ENCODE measurements at places on chromosomes 5 and 9.

DNA sequence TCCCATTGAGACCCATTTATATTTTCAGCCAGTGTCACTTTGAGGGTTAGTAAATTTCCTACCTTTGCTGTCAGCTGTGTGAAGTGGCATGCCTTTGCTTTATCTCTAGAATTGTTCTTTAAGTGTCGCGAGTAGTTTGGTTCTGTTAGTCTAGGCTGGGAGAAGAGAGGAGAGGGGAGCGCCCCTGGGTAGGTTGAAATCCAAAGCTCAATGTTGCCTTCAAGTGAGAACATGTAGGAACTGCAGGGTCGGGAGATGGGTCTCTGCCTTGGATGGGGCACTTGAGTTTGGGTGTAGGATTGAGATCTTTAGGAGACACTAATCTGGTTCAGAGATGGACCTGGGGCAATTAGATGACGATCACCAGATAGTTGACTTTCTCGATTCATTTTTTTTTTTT, 46.3 kb downstream of the STC2 start:
- no peak for DNase-seq

- no peak for DNase-seq
Measured at GRCh38 chr9:92619601-92620300, 50.2 kb downstream of the IPPK start.

- DNase-seq, result no peak
Measured at GRCh38 chr9:4538107-4538506, 47.8 kb downstream of the SLC1A1 start.

DNA sequence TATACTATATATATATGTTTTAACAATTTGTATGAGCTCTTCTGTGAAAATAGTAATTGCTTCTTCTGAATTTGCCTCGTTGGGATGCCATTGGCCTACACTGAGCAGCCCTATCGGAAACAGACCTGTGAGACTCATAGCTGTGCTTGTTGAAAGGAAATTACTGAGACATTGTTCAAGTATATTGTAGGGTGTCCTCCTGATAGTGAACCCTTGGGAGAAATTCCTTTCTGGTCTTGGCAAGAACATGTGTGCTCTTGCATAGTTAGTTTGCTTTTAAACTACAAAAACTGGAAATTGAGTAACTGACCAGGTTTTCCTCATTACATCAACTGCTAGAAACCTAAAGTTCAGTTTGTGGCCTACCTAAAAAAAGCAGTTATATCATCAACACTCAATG, 160.9 kb downstream of the LURAP1L start:
- DNase-seq, result no peak

DNA sequence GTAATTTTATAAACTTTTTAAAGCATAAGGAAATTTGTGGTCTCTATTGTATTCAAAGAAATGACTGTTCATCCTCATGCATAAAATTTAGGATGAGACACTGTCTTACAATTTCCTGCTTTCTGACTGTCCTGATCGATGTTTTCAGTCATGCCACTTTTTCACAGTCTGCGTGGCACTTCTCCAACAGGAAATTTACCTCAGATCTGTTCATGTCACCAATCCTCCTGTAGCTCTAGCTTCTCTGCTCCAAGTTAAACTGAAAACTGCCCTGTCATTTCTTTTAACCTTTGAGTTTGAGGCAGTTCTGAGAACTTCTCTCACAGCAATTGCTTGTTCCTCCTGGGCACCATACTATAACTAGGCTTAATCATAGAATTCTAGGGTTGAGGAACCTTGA, 455.1 kb downstream of the EFNA5 start:
- no peak for DNase-seq

- no peak for DNase-seq
Measured at GRCh38 chr5:111585946-111586345, 73.6 kb upstream of the STARD4 start.
